ENCODE measurements at places on chromosomes 3 and 15.

GRCh38 chr15:32718227-32718820, 520 bp downstream of the GREM1 start:
- DNase-seq = no peak

GRCh38 chr15:29233566-29233965, 36.1 kb downstream of the NSMCE3 start:
- peak; percentile 42 for DNase-seq

DNA sequence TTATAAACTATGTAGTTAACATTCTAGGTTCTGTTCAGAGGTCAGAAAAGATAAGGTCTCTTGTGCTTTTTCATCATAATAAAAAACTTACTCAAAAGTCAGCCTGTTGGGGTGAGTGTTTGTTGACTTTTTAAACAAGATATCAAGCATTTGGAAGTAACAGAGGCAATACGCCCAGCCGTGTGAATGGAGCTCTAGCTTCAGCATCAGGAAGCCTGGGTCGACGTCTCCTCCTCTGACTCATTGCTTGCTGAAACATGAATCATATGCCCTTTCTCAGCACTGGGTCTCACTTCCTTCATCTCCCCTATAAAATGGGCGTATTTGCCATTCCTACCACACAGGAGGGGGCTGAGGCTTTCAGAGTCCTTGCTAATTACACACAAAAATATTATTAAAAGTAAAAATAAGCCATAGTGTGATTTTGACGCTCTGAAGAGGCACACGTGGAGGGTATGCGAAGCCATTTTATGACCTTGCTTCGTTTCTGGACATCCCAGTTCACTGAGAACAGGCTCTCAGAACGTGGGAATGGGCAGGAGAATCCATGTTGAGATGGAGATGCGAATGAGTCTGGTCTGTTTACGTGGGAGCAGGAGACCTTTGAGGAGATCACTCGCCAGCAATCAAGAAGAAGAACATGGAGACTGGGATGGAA, 220.8 kb upstream of the TPRG1 start:
- peak; percentile 67 for DNase-seq

DNA sequence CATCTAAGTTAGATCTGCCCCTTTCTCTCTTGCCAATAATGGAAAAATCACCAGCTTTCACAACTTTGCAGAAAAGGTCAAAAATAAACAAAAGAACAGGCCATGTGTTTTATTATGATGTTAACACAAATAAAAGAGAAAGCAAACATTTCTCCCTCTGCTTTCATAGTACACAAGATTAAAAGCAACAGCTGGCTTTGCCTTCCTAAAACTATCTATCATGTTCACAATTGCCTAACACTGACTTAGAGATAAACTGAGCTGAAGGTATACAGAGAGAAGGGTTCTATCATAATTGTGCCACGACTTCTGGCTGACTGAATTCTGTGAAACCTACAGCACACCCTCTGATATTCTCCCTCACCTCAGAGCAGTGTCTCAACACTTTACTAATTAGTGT, 29.4 kb downstream of the AADAC start:
- no peak for DNase-seq

GRCh38 chr3:136270179-136270578, 20.0 kb downstream of the PCCB start:
- DNase-seq = no peak

DNA sequence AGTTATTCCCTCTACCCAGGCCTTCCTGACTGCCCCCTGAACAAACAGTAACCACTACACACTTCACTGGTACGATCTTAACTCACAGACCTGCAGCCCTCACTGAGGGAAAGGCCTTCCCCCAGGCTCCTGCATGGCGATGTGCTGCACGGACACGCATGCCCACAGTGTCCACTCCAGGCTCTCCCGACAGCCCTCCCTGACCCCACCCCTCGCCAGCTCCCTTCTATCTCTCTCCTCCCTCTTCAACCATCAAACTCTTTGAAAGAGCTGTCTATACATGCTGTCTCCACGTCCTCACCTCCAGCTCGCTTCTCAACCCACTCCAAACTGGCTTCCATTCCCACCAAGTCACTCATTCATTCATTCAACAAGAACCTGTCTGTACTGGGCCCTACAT, 3.9 kb downstream of the SCN5A start:
- no peak for DNase-seq

- no peak for DNase-seq
These were observed 623.3 kb downstream of the NSUN3 start for GRCh38 chr3:94686208-94686607.

- no peak for DNase-seq
These were observed 24.0 kb downstream of the PLSCR5 start for GRCh38 chr3:146581080-146581601.

DNA sequence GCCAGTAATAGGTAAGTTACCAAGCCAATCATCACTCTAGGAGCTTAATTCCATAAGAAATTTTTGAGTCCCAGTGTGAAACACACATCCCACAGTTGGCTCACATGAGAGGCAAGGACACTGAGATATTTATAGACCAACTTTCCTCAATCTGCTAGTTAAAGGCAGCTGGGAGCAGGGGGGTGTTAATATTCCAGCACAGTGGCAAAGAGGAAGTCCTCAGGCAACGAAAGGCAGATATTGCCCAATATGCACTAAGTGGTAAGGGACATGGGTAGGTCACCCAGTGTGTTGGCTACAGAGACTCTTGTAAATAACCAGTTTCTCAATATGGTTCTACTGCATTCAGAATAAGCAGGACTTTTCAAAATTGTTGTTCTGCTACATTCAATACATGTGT, 61.0 kb downstream of the TOP2B start:
- DNase-seq = no peak

- no peak for DNase-seq
These were observed 26.1 kb upstream of the C3orf80 start for GRCh38 chr3:160199108-160199507.

DNA sequence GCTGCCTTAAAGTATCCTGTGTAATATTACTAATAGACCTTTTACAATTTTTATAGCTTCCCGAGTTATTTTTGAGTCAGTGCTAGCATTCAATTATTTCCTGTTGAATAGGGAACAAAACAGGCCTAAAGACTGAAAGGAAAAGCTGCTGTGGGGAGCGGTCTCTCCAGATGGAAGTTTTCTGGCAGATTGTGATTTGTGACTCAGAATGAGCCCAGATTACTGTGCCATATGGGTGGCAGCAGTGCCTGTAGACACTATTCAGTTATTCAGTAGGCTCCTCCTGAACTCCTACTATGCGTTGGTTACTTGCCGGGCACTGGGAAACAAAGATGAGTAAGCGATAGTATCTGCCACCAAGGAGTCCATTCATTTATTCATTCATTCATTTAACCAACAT, 211.8 kb downstream of the CHST2 start:
- no peak for DNase-seq

DNA sequence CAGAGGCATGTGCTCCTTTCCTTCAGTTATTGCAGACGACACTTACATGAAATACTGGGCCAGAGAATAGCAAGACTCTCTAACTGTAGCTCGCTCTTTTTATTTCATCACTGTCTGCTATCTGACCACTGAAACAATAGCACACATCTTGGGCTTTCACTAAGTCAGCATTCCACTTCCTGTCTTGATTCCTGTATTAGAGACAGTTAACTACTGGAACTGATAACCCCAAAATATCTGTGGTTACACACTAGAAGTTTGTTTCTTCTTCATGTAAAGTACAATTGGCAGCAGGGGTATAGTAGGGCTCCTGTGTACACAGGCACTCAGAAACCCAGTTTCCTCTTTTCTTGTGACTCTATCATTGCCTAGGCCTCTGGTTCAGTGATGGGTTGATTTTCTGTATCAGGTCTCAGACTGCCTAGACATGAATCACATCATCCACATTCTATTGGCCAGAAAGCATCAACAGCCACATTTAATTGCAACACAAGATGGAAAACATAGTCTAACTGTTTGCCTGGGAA, 230.2 kb upstream of the CD96 start:
- no peak for DNase-seq

- no peak for DNase-seq
These were observed 8.3 kb upstream of the CHRM5 start for GRCh38 chr15:33959844-33960548.

DNA sequence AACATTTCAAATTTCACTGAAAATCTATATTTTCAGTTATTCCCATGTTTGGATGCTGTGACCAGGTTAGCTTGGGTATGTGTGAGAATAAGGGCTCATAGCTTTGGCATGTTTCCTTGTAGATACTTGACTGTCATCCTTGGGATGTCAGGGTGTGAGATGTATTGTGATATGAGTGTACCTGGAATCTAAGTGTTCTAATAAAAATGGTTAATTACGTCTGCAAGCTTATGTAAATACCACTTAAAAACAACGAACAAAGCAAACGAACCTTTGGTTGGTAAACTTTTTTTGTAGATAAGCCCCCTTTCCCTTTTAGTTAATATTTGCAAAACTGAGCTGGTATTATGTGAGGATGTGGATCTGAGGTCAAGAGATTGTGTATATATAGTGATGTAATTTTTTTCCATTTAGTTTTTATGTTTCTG, 63.5 kb downstream of the FNDC3B start:
- no peak for DNase-seq

- no peak for DNase-seq
These were observed 5.8 kb downstream of the SLC12A6 start for GRCh38 chr15:34331809-34332208.

DNA sequence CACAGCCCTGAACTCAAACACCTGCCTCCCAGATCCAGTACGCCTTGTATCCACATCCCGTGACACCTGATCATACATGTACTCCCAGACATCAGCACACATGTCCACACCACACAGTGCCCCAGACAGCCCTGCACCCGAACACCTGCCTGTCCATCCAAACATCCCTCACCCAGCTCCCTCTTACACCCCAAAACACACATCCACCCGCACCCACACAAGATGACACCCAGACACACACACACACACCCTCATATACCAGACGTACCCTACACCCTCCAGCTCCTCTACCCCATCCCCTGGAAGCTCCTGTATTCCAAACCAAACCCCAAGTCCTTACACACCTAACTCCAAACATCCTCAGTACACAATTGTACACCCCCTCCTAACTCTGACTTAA, 735 bp downstream of the CAMK1 start:
- DNase-seq = no peak

GRCh38 chr3:101027286-101027685, 34.1 kb upstream of the ABI3BP start:
- no peak for DNase-seq

DNA sequence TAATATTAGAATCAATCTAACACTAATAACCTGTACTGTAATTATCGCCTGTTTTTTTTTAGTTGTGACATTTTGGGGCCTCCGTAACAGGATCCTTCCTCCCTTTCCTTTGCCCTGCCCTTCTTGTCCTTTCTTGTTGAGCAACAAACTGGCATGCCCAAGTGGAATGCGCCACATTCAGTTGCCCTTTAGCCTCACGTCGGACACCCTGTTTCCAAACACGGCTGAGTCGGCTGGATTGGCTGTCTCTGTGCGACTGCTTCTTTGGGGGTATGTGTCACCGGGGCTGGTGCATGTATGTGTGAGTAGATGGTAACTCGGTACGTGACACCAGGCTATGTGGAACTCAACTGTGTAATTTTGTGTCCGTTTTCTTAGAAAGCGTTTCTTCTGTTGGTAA, 24.1 kb downstream of the TRAK1 start:
- DNase-seq = no peak

DNA sequence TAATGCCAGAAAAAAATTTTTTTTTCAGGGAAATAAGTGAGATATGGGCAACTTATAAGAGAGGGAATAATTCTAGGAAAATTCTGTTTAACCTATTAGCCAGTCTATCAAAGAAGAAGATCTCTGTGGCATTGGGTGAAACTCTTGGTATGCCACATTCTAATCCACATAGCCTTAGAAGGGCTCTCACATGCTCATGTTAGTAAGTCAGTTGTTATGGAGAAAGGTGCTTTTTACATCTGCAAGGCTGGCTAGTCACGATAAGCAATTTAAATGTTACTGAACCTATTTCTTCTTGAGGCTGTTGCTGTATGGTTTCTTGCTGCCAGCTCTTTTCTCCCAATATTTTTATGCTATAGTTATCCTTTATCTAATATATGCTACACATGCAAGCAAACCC, 89.9 kb upstream of the MAGI1 start:
- no peak for DNase-seq

- DNase-seq = peak; percentile 31
These were observed 11.8 kb upstream of the CCR8 start for GRCh38 chr3:39317571-39318169.

- DNase-seq = no peak
These were observed 519 bp downstream of the LYSMD2 start for GRCh38 chr15:51736751-51737521.

DNA sequence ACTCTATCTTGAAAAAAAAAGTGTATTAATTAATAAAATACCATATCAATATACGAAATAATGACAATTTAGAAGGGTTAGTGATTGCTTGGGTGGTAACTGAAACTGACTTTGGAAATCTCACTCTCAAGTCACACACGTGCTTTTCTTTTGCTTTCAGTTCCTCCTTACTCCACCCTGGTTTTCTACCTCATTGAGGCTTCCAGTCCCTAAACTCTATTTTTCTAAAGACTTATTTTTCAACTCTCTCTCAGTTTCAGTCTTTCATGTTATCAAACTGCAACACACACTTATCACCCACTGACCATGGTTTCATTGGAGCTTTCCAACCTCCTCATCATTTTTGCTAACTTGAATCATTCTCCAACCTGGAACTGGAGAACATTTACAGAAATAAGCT, 23.5 kb downstream of the IL12A start:
- no peak for DNase-seq

DNA sequence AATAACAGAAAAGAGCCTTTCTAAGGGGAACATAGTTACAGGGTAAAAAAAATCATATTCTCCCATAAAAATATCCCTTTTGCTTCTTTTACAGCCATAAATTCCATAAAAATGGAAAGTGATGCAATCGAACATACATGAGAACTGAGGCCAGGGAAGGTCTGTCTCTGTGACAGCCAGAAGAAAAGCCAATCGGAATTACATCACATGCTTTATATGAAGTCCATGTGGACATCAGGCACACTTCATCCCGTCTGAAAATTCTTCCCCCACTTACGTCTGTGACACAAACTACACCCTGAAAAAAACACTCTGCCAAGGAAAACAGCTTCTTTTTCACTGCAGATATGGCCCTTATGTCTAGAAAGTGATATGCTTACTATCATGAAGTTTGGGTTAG, 323.5 kb downstream of the ERC2 start:
- no peak for DNase-seq

- no peak for DNase-seq
These were observed 165.0 kb downstream of the ABHD5 start for GRCh38 chr3:43855674-43856299.

Measured in epithelial cell of proximal tubule (primary cell).